NCI-H226 (cell line): ENCODE measurements at places on chromosomes 5 and 9.

GRCh38 chr5:179763215-179763945 is 30.4 kb upstream of the LTC4S start:
- DNase-seq = peak; percentile 47

GRCh38 chr5:126044111-126044668 is 379.0 kb upstream of the GRAMD2B start:
- peak; percentile 61 for DNase-seq

DNA sequence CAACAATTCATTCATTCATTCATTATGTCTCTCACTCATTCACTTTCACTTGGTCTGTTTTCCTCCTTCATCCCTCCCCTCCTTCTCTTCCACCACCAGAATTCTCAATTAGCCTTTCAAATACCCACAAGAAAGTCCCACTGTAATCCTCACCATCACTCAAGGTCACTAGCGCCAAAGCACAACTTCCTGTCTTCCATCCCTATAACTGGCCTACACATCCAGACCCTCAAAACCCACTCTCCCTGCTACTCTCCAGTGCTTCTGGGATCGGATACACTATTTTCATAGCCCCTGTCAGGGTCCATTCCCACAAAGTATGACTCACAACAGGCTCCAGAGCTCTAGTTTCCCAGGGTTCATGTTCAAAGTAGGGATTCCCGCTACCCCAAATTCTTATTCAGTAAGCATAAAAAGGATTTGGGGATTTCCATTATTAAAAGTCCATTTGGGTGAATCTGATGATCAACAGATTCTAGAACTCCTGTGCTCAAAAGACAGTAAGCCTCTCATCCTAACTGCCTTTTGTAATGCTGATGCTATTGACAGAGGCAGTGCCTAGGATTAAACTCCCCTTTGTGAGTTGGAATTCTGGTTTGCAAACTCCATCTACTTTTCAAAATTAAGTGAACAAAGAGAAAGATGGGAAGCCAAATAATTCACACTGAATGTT is 250.9 kb downstream of the SEMA5A start:
- no peak for DNase-seq

DNA sequence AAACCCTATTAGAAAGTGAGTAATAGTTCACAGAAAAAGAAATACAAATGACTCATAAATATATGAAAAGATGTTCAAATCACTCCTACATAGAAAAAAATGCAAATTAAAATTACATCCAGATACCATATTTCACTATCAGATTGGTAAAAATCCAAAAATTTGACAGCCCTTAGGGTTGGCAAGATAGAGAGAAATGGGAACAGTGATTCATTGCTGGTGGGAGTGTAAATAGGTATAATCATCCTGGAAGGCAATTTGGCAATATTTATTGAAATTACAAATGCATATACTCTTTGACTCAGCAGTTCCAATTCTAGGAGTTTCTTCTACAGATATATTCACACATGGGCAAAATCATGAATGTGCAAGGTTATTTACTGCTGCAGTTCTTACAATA is 273.5 kb downstream of the NR2F1-AS1 start:
- peak; percentile 84 for DNase-seq

DNA sequence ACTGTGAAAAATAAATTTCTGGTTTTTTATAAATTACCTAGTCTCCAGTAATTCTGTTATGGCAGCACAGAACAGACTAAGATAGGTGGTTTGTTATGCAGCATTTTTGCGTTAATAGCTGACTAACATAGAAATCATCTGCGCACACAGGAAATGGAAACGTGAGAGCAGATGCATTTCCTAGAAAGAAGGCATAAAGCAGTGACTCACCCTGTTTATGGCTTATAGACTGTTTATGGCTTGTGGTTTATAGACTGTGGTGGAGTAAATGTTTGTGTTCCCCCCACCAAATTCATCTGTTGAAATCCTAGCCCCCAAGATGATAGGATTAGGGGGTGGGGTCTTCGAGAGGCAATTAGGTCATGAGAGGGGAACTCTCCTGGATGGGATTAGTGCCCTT is 18.3 kb upstream of the OSMR start:
- DNase-seq = no peak

DNA sequence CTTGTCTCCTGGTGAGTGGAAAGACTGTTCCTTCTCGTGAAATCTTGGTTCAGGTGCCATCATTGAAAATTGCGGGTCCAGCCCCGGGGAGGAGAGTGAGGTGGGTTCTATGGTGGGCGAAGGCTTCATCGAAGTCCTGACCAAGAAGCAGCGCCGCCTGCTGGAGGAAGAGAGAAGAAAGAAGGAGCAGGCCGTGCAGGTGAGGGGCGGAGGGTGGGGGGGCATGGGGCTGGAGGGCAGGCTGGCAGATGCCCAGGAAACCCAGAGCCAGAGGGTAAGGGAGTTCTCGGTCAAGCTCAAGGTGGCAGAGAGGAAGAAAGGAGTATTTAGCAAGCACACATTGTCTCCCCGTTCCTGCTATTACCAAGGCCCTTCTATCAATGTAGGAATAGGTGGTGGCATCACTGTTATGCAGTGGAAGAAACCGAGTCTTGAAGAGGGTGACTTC is 24.3 kb upstream of the POMT1 start:
- DNase-seq = no peak

DNA sequence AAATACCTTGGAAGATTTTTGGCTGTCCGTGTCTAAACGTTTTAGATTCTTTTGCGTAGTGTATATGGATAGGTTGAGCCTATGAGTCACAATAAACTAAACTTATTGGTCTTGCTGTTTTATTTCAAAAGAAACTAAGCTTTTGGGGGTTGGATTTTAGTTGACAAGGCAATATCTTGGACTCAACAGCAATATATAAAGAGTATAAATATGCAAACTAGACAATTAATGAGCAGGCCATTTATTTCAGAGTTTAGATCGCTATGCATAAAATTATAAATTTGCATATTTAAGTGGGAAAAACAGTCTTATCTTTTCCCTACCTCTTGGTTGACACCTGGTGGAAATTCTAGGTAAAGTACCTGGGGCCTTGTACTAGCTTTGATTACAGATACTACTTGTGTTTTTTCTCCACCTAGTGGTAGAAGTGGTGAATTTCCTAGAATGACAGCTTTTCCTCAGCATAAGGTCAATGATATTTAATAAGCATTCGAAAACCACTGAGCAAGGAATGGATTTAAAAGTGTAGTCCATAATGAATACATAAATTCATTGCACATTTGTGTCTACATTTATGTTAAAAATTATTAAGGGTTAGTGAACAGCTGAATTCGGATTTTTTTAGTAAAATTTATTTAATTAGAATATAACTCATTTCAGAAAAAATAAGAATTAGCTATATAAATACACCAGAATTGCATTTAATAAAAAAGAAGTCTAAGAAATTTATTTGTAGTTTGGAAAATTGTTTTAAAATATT is 1.7 kb upstream of the ARRDC3 start:
- DNase-seq = peak; percentile 64

GRCh38 chr5:138951986-138952735 is 77.0 kb upstream of the LRRTM2 start:
- DNase-seq = no peak

DNA sequence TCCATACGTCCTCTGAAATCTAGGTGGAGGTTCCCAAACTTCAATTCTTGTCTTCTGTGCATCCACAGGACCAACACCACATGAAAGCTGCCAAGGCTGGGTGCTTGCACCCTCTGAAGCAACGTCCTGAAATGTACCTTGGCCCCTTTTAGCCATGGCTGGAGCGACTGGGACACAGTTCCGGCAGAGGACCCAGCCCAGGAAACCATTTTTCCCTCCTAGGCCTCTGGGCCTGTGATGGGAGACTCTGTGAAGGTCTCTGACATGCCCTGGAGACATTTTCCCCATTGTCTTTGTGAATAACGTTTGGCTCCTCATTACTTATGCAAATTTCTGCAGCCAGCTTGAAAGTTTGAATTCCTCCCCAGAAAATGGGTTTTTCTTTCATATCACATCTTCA is 261.8 kb upstream of the RFX3 start:
- DNase-seq = no peak

GRCh38 chr9:125133403-125134329 is 9.7 kb downstream of the SCAI start:
- DNase-seq = no peak

DNA sequence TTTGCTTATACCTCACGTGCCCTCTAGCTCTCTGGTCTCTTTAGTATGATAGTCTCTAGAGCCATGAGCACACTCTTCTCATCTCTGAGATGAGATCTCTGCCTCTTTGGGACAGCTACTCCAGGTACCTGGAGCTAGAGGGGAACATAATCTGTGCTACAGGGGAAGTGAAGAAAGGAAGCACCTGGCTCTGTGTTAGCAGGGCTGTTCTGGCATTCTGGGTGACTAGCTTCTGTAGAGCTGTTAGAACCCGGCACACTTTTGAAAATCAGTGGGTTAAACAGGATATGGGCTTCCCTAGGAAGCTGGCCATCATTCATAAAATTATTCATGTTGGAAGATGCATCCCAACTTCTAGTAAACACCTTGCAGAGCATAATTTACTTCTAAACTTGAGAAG is 224.8 kb downstream of the MCTP1 start:
- DNase-seq = no peak

DNA sequence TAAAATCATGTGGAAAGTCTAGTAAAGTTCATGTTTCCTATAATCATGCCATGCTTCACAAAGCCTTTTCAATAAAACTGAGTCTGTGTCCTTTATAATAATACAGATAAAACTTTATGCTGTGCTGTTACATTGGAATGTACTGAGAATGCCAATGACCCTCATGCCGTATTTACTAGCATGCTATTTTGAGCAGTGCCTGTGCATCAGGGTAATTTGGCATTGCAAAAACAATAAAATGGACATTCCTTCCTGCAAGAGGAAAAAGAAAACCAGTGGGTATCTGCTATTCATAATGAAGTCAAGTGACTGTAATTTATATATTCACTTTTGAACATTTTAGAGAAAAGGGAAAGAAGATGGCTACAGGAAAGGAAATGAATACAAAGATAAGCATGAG is 159.0 kb downstream of the PBX3 start:
- DNase-seq = peak; percentile 32

DNA sequence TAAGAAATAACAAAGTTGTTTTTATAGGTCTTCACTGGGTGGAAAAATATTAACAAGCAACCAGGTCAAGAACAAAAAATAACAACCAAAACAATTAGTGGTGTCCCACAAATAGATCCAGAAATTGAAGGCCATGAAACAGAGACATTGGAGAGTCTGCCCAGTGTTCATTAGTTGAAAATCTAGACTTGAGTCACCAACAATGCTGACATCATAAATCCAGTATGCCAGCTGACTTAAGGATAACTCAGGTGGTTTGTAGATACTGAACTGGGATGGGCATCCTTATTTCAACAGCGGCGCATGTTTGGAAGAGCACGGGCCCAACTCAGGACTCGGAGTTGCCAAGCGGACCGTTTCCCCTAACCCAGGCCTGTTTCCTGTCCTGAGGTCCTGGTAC is 80.7 kb upstream of the TNFAIP8 start:
- peak; percentile 74 for DNase-seq

DNA sequence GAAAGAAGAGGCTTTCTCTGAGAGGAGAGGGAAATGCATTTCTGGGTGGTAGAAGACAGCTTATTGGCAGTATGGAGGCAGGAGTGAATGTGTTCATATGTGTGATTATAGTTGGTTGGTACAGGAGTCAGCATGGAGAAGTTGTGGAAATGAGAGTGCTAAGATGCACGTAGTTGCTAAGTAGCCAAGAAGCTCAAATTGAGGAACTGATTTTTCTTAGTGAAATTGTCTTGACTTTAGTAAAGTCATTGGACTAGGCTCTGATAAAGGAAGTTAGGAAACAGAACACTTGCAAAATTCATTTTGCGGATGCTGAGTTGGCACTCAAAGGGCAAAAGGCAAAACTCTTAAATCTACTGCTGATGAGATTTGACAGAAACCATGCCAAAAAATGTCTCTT is 158.9 kb upstream of the VCAN start:
- DNase-seq = no peak

DNA sequence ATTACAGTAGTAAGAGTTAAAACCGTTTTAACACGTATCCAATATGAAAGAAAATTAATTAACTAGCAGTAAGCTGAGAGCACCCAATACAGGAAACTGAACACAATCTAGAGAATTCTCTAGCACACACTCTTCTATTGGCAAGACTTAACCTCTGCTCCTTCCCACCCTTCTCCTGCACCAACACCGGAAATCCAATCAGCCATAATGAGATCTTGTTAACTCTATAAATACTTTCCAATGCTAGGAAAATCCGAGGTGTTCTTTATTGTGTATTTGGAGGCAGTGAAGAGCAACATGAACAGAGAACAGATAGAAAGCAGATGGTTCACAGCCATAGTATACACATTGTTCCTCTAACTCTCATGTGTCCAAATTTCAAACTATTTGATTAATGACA is 591.7 kb downstream of the CETN3 start:
- no peak for DNase-seq

DNA sequence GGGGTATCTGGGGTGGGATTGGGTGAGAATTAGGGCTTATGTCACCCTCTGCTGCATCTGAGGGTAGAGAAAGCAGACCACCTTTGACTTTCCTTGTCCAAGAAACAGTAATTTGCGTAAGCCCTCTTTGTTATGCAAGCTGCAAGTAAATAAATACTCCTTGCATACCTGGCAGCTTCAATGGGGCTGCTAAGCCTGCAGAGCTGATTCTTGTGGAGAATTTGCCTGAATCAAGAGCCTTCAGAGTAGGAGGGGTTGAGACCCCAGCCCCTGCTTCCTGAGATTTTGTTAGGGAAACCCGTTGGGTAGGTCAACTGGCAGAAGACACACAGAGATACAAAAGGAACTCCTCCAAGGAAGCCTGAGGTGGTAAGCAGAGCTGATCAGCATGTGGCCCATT is 515.1 kb downstream of the DMAC1 start:
- DNase-seq = no peak

- DNase-seq = no peak
Measured at GRCh38 chr9:123894822-123895221, 35.1 kb downstream of the DENND1A start.
